HFF-Myc (cell line): ENCODE measurements at places on chromosomes 12 and 14.

DNA sequence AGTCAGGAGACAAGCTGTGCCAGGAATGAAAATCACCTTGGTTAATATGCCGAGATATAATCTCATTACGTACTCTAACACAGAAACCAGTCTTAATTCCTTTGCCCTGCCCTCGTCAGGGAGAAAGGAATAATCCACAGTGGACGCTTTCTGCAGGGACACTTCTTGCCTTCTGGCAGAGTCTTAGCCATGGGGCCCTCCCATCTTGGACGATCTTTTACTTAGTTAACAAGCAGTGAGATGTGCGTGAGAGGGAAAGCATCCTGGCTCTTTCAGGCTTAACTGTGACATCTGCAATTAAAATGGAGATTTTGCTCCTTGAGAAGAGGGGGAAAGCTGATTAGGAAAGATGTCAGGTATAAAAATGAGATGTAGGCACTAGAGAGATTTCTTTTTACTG lies 246.4 kb downstream of the TMEM132C start:
- DNase-seq: no peak

DNA sequence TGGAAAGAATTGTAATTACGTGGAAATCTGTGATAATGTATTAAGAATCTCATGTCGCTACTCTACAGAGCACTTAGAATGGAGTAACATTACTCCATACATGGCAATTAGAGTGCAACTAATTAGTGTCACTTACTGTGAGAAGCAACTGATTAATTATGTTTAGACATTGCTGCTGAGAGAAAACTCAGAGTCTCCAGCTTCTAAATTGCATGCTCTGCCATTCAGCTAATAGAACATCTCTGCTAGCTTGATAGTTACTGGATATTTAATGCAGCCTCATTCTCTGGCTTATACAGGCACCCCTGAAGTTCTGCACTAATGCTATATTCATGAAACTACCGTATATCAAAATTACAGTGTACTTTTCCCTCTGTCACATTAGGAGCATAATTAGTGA lies 338.4 kb downstream of the ADAMTS20 start:
- no peak for DNase-seq

DNA sequence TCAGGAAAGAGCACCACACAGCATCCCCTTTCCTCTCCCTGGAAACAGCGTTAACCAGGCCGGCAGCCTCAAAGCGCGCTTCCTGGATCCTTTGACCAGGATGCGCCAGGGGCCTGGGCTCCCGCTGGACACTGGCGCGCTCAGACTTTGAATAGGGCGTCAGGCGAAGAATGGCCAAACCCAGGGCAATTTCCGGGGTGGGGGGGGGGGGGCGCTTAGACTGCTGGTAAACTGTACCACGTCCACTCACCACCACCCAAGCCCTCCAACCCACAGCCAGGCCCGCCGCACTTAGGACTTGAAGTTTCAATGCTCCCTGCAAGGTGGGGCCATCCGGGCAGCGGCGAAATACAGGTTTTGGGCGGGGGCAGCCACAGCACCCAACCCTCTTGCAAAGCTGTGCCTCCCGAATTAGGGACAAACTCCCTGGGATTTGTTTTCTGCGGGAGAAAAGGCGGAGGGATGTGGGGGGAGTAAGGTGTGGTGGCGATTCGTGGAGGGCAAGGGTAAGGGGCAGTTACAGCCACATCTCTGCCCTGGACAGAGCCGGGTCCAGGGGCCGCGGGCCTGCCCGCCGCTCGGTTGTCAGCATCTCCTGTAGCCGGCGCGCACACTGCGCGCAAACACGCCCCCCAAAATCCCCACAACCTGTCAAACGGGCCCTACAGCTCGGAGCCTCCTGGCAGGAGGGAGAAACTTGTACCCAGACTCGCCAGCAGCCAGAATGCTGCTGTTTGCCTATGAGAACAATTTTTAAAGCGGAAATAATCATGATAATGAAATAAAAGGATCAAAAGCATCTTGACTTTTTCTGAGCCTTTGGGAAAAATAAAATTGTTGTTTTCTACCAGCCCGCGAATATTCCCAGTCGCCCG lies 958 bp downstream of the RTN1 start:
- no peak for DNase-seq

DNA sequence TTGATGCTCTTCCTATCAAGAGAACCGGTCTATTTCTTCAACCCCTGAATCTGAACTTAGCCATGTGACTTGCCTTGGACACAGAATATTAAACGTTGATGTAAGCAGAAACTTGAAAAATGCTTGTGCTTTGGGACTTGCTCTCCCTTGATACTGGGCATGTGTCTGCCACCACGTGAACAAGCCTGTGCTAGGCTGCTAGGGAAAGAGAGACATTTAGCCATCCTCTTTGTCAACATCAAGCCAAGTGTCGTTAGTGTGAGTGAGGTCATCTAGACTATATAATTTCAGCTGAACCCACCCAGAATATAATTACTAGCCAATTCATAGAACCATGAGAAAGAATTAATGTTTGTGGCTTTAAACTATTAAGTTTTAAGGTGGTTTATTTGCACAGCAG lies 98.2 kb upstream of the TRHDE start:
- no peak for DNase-seq

DNA sequence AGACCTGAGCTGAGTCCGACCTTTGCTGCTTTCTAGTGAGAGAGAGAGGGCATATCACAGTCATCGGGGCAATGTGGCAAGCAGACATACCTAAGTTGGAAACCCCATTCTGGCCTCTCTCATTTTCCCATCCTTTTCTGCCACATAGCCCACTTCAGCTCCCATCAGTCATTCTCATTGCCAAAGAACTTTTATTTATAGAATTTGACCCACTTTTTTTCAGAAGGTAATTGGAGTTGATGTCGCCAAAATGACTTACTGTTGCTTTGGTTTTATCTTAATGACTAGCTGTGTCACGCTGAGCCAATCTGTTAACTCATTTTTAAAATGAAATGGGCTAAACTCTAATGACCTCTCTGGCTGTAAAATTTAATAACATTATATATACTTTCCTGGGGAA lies 63.9 kb upstream of the RMST start:
- no peak for DNase-seq

DNA sequence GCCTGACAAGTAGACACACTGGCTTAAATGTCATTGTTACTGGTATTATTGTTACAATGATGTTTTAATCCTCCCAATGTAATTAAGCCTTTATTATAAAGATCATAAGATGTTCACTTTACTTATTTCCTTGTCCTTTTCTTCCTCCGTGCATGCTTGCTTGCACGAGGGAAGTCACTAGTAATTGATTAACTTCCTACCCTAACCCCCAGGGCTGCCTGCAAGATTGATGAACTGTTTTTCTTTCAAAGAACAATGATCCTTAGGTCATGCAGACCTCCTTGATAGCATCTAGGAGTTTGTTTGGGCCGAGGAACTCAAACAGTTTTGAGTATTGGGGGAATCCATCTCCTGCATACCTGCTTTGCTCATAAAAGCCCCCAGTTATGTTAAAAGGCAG lies 43.0 kb downstream of the GLRX5 start:
- no peak for DNase-seq

GRCh38 chr12:77469578-77470333 lies 360.9 kb upstream of the NAV3 start:
- no peak for DNase-seq

DNA sequence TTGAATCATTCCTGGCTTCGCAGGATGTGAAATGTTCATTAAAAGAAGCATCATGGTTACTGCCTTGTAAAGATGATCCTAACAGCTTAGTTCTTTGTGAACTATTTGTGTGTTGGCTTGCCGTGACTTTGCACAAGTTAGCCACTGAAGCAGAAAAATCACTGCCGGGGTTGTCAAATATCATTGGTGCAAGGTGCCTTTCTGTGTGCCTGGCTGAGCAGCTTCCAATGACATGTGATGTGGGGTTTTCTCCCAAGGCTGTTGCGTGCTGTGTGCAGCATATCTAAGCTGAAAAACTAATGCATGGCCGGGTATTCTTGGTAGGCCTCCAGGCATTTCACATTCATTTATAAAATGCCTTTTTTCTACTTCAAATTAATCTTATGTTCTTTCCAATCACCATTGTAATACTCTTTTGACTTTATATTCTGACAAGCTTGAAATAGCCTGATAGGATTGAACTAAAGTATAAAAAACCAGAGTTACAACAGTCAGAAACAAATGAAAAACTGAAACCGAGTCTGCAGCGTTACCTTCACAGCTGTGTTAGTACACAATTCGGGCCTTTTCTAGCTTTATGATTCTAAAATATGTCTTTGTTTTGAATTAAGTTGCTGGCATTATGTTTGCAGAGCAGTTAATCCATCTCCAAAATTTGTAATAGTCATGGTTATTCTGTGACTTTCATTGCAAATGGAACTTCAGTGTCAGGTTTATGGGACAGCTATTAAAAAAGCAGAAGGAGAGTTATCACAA lies 222.1 kb downstream of the SYT1 start:
- DNase-seq: no peak

- no peak for DNase-seq
These were observed 119.7 kb upstream of the HIF1A start for GRCh38 chr14:61575551-61576150.

GRCh38 chr12:122870867-122871664 lies 24.9 kb downstream of the VPS37B start:
- DNase-seq: no peak

GRCh38 chr12:20368114-20368650 lies at the start of gene PDE3A:
Gene PDE3A (plus strand): TSS chr12:20368537. CDS start chr12:20369285, 748 bp downstream.
- no peak for DNase-seq
